ENCODE measurements at places on chromosomes 7 and 10. TPM values are rescaled to one million over a fixed set of nuclear protein-coding genes. Genes with fewer than 3 reads are reported as not detected.

ZNF138 gene
- total RNA-seq = 3.0 TPM

ELN gene
- total RNA-seq = 0.12 TPM

CASP2 gene
- 21.4 TPM for total RNA-seq

MORN4 gene
- total RNA-seq = 6.4 TPM

LEP gene
- total RNA-seq = not detected

MGAM2 gene
- not detected for total RNA-seq

CPA2 gene
- total RNA-seq = 0.15 TPM

CTAGE8 gene
- not detected for total RNA-seq

PTF1A gene
- not detected for total RNA-seq

MET gene
- 70.8 TPM for total RNA-seq

PRPS1L1 gene
- total RNA-seq = not detected

CAMK2B gene
- total RNA-seq = 0.16 TPM

SLC39A12 gene
- not detected for total RNA-seq

ING3 gene
- 5.0 TPM for total RNA-seq

GPER1 gene
- total RNA-seq = 1.4 TPM

WIPF3 gene
- total RNA-seq = 0.62 TPM

PIK3CG gene
- not detected for total RNA-seq

CPVL gene
- 0.18 TPM for total RNA-seq

AEBP1 gene
- not detected for total RNA-seq

PDE6C gene
- total RNA-seq = not detected

IFIT2 gene
- total RNA-seq = 2.2 TPM

TAS2R41 gene
- not detected for total RNA-seq

EIF5AL1 gene
- 2.1 TPM for total RNA-seq

C10orf67 gene
- total RNA-seq = 0.09 TPM

NPTX2 gene
- 0.25 TPM for total RNA-seq

HIBADH gene
- 44.5 TPM for total RNA-seq

MYPN gene
- total RNA-seq = 2.0 TPM

MTPN gene
- 111 TPM for total RNA-seq

ASIC3 gene
- total RNA-seq = 10.5 TPM

SPDYE5 gene
- total RNA-seq = not detected

AUTS2 gene
- 5.2 TPM for total RNA-seq

TUBAL3 gene
- 0.24 TPM for total RNA-seq

MLXIPL gene
- total RNA-seq = 1.4 TPM

COX19 gene
- 6.1 TPM for total RNA-seq

LRGUK gene
- 0.48 TPM for total RNA-seq

GIGYF1 gene
- total RNA-seq = 15.2 TPM

OR13A1 gene
- total RNA-seq = not detected

TMEM270 gene
- 0.21 TPM for total RNA-seq

FAM221A gene
- 0.34 TPM for total RNA-seq

TAF6 gene
- 63.7 TPM for total RNA-seq

CLRN3 gene
- 0.07 TPM for total RNA-seq

JAZF1 gene
- total RNA-seq = 4.4 TPM

ITIH5 gene
- total RNA-seq = 0.14 TPM

EPO gene
- not detected for total RNA-seq

OR2A7 gene
- total RNA-seq = not detected

AKR1B15 gene
- total RNA-seq = 43.4 TPM

GRID1 gene
- total RNA-seq = 0.26 TPM

INA gene
- 18.6 TPM for total RNA-seq

HPSE2 gene
- total RNA-seq = not detected

METTL27 gene
- 10.2 TPM for total RNA-seq

EMX2 gene
- not detected for total RNA-seq

NODAL gene
- total RNA-seq = not detected
